ENCODE measurements at places on chromosomes 3 and 15. TPM values are rescaled to one million over a fixed set of nuclear protein-coding genes. Genes with fewer than 3 reads are reported as not detected.

DNA sequence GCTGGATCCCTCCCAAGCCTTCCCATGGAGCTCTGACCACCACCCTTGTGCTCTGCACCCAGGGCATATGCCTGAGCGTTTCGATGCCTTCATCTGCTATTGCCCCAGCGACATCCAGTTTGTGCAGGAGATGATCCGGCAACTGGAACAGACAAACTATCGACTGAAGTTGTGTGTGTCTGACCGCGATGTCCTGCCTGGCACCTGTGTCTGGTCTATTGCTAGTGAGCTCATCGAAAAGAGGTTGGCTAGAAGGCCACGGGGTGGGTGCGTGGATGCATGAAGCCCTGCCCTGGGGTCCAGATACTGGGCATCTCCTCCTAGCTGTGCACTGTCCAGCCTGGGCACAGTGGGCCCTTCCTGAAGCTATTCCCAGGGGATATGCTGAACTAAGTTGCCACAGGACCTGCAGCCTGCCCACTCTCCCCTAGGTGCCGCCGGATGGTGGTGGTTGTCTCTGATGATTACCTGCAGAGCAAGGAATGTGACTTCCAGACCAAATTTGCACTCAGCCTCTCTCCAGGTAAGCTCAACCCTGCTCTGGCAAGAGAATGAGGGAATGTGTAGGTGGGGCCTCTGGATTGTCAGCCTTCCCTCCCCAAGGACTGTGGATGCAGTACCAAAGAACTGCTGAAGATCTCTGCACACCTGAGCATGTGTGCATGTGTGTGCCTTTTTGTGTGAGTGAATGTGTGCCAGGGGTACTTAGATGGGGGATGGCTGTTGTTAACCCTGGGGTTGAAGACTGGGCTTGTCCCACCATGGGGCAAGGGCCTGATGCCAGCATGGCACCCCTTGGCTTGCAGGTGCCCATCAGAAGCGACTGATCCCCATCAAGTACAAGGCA lies 2.1 kb downstream of the MYD88 start:
- DNase-seq: no peak

GRCh38 chr3:122691195-122691594 lies 10.6 kb downstream of the PARP14 start:
- no peak for DNase-seq

DNA sequence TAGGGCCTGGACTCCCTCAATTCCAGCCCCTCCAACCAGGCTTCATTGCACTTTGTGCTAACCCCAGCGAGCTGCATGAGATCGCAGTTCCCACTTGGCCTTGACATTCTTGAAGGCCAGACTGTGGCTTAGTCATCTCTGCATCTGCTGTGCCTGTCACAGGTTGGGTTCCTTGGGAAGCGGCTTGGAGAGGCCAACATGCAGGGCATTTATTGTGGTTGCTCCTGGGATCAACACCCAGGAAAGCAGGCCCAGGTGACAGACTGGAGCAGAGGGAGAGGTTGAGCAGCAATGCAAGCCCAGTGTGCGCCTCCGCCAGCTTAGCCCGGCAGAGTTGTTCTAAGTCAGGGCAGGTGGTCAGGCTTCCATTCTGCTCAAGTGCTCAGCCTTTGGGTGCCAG lies 10.5 kb downstream of the ABCF3 start:
- DNase-seq: no peak

- DNase-seq: no peak
Observed at GRCh38 chr3:68817243-68817642, 115.1 kb downstream of the TAFA4 start.

GOLIM4 gene
- total RNA-seq: 79.4 TPM

DNA sequence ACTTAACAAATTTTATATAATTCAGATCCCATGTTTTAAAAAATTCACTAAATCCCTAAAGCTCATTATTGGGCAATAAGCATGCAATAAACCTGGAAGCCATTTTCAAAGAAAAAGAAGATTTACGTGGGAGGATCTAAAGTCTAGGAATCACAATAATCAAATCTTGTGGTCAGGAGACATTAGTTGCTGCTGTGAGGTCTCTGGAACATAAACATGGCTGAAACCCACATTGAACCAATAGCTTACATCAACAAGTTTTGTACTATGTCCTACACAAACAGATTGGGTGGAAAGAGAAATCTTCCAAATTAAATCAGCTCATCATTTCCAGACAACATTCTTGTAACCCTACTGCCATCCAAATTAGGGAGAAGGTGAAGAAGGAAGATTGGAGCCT lies 121.9 kb upstream of the EPHA3 start:
- no peak for DNase-seq

- DNase-seq: no peak
Observed at GRCh38 chr3:42148086-42148848, 57.1 kb downstream of the TRAK1 start.

DNA sequence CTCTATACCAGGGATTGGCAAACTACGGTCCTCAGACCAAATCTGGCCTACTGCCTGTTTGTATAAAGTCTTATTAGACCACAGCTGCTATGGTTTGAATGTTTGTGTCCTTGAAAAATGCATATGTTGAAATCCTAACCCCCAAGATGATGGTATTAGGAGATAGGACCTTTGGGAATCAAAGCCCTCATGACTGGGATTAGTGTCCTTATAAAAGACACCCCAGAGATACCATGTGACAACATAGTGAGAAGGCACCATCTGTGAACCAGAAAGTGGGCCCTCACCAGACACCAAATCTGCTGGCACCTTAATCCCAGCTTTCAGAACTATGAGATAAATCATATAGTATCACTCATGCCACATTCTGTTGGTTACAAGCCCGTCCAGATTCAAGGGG lies 7.4 kb downstream of the HMCES start:
- DNase-seq: no peak

GRCh38 chr15:43199945-43200488 lies 14.8 kb downstream of the CCNDBP1 start:
- DNase-seq: no peak

GRCh38 chr3:56453011-56453410 lies 15.3 kb downstream of the ERC2 start:
- DNase-seq: no peak

GUCA1C gene
- total RNA-seq: not detected

DNA sequence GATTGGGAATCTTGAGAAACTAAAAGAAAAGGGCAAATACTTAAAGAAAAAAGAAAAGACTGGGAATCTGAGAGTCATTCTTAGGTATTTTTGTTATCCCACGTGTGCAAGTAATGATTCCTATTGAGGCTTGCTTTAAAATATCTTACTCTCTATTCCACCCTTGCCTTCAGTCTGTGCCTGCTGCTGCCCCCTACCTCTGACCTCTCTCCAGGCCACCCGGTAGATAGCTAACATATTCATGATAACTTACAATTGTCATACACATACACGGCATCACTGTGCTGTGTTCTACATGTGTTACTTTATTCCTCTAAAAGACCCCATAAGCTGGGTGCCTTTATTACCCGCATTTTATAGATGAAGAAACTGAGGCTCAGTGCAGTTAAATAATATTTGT lies 27.8 kb upstream of the ATP13A3 start:
- no peak for DNase-seq

- no peak for DNase-seq
Observed at GRCh38 chr15:77803487-77803886, 170.8 kb upstream of the LINGO1 start.

GRCh38 chr3:186520957-186521842 lies 23.0 kb downstream of the CRYGS start:
- DNase-seq: no peak

GRCh38 chr3:138775254-138775595 lies 59.5 kb downstream of the PIK3CB start:
- DNase-seq: no peak

- DNase-seq: no peak
Observed at GRCh38 chr3:10450494-10451440, 54.6 kb downstream of the ATP2B2 start.

GPR160 gene
- total RNA-seq: 78.4 TPM

GRCh38 chr15:57228395-57228794 lies 147.9 kb upstream of the CGNL1 start:
- DNase-seq: no peak

CCR9 gene
- total RNA-seq: not detected

- peak; percentile 93 for DNase-seq
Observed at GRCh38 chr3:39141171-39141995, 12.0 kb downstream of the CSRNP1 start.

DNA sequence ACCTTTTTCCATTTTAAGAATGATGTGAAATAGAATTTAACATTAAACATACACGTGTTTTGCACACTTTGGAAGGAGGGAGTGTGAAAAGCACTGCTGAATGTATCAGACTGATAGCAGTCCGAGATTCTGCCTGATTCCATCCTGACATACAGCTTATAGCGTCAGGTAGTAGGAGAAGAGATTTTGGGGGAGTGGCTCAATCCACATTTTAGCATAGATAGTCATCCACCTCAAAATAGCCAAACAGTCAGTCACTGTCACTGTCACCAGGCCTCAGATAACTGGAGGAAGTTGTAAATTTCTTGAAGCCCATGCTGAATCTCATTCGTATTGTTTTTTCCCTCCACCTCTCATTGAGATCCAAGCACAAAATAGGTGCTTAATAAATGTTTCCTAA lies 35.4 kb upstream of the ARHGEF26 start:
- no peak for DNase-seq

DNA sequence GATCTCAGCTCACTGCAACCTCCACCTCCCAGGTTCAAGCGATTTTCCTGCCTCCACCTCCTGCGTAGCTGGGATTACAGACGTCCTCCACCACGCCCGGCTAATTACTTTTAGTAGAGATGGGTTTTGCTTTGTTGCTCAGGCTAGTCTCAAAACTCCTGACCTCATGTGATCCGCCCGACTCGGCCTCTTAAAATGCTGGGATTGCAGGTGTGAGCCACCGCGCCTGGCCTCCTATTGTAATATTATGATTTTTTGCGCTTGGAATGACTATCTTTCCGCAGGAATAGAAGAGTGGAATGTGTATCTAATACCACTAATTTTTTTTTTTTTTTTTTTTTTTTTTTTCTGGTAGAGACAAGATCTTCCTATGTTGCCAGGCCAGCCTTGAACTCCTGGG lies 1.8 kb downstream of the ARL8B start:
- no peak for DNase-seq

HHLA2 gene
- 192 TPM for total RNA-seq

MST1 gene
- total RNA-seq: 27.7 TPM

DNA sequence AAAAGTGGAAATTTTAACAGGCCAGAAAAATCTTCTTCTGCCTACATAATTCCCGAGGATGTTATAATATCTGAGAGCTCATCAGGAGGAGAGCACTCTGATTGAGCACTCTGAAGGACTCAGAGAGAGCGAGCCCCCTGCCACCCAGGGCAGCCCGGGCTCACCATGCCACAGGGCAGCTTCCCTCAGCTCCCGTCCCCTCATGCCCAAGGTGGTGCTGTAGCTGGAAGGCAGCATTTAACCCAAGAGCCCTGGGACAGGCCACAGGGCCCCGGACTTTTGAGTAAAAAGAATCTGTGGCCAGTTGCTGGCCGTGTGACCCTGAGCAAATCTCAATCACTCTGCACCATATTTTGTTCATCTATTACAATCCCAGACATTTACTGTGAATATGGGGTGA lies 23.5 kb upstream of the RAD18 start:
- no peak for DNase-seq

DNA sequence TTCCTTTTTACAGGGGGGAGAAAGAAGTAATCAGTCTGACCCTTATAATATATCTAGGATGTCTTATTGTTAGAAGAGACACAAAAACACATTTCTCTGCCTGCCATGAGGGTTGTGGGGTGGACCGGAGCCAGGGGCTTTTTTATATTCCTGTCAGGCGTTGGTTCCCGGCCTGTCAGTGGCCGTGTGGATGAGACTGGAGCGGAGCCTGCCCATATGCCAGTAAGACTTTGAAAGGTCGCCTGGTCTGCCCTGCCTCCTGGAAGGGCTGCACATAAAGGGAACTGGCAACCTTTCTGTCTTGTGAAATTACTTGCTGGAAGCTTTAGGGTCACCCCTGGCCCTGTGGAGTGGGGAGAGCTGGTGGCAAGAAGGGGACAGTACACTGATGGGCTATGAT lies 34.7 kb downstream of the MAP3K13 start:
- no peak for DNase-seq

MANF gene
- 178 TPM for total RNA-seq

DNA sequence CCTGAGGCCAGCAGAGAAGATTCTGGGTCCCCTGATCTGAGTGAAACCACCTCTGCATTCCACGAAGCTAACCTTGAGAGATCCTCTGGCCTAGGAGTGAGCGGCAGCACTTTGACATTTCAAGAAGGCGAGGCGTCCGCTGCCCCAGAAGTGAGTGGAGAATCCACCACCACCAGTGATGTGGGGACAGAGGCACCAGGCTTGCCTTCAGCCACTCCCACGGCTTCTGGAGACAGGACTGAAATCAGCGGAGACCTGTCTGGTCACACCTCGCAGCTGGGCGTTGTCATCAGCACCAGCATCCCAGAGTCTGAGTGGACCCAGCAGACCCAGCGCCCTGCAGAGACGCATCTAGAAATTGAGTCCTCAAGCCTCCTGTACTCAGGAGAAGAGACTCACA lies 36.4 kb downstream of the HAPLN3 start:
- DNase-seq: no peak

SLITRK3 gene
- total RNA-seq: 0.48 TPM

DNA sequence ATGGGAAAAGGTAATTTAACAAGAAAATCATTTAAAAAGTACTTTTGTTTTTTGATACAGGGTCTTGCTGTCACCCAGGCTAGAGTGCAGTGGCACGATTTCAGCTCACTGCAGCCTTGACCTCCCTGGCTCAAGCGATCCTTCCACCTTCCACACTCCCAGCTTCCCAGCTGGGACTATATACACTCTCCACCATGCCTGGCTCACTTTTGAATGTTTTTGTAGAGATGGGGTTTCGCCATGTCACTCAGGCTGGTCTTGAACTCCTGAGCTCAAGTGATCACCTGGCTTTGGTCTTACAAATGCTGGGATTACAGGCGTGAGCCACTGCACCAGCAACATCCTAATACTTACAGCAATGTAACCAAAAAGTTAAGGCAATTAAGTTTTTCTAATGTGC lies 3.5 kb upstream of the ZBTB11 start:
- DNase-seq: no peak

DNA sequence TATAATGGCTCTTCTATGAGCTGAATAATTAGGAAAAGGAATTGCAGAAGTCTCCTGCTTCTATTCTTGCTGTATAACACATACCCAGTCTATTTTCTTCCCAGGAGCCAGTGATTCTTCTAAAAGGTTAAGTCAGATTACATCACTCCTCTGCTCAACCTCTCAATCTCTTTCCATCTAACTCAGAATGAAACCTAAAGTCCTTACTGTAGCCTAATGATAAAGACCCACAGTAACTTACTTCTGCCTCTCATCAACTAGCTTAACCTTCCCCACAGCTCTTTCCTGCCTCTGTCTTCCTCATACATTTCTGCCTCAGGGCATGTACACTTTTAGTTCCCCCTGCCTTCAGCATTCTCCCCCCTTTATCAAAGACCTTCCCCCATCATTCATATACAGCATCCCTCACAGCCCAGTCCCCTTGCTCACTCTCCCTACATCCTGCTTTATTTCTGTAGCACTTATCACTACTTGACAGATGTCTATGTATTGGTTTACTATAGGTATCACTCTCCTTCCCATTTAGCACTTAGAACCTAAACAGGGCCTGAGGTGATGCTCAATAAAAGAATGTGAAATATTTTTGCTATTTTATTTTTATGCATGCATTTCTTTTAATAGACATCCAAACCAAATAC lies 28.5 kb upstream of the CMTM6 start:
- DNase-seq: no peak

ZNF660 gene
- total RNA-seq: 0.72 TPM
